AG08395 (cell line): ENCODE measurements at places on chromosomes 5 and 9.

GRCh38 chr5:139137697-139138096 is 60.5 kb downstream of the SIL1 start:
- no peak for DNase-seq

GRCh38 chr9:129703667-129704355 is 38.4 kb downstream of the PRRX2 start:
- DNase-seq: peak; percentile 83

GRCh38 chr5:88806338-88806737 is 76.6 kb downstream of the MEF2C start:
- DNase-seq: no peak

- no peak for DNase-seq
These were observed 90.8 kb downstream of the VAV2 start for GRCh38 chr9:133901184-133901835.

DNA sequence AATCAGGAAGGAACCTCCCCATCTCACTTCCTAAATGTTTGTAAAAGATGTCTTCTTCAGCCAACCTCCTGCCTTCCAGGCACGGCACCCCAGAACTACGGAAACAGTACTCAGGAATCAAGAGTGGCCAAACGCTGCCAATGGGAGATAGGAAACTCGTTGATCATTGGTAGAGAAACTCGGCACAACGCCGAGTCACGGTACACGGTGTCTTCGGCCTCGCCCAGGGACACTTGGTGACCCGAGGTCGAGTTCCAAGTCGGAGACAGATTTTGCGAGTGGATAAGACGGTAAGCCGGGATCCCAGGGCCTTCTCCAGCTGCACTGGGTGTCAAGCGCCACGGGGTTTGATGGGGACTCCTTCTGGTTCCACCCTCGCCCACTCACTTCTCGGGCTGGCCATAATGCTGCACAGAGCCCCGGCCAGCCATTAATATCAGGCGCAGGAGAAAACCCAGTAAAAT is 343 bp downstream of the KIAA0825 start:
- DNase-seq: peak; percentile 58

- no peak for DNase-seq
These were observed 133.7 kb downstream of the NMUR2 start for GRCh38 chr5:152271420-152271819.

DNA sequence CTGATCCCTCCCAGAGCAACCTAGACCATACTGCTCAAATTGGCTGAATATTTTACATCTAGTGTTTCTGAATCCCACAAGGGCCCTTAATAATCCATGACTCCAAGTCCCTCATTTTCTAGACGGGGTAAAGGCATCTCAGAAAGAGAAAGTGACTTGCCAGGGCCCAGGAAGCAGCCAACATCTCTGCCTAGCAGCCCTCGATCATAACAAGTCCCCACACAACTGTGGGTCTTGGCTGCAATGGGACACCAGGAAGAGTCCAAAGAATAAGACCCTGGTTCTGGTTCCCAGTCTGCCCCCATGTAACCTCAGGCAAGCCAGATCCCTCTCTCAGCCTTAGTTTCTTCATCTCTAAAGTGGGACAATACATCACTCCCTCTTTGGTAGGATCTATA is 6.3 kb downstream of the ANXA6 start:
- DNase-seq: no peak

DNA sequence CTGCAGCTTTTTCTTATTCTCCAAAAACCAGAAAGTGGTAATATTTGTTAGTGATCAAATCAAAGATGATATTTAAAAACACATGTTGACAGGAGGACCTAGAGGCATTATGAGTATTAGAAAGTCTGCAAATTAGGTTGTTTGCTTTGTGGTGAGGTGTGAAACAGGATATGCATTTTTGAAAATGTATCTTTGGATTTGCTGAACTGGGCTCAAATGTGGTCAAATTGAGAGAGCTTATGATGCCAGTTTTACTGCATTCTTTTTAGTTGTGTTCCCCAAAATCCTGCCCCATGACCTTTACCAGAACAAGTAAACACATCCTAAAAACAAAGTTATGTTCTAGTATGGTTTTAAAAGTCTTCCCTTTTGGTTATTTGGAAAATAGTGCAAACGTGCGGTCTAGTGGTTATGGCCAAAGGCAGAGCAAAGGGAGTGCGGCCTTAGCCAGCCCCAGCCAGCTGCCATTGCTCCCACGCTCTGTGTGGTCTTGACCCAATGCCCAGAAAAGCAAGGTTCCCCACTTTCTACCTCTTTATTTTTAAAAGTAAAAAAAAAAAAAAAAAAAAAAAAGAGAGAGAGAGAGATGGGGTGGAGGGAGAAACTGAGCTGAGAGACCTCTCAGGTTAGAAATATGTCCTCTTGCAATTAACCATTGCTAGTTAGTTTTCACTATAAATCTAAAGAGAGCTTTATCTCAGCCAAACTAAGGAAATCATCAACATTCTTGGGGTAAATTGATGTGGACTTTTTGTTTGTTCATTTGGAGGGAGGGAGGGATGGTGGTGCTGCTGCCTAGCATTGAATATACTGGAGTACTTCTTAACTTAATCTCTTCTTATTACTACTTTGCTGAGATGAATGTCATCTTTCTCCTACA is 176.6 kb downstream of the ARHGAP26 start:
- no peak for DNase-seq

DNA sequence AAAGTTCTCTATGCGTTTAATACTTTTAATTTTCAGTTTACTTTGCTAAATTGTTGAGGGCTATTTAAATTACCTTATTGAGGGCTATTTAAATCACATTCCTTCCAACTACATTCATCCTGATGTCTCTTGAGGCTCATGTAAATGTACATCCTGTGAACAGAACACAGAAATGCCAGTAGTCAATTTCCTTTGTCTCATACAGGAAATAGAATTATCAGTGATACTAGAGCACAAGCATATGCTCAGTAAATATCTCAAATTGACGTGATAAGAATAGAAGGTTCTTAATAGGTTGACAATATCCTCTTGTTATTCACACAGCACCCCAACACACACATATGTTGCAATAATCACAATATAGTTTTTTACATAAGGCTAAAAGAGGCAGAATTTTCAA is 449.0 kb downstream of the CYLC2 start:
- no peak for DNase-seq

DNA sequence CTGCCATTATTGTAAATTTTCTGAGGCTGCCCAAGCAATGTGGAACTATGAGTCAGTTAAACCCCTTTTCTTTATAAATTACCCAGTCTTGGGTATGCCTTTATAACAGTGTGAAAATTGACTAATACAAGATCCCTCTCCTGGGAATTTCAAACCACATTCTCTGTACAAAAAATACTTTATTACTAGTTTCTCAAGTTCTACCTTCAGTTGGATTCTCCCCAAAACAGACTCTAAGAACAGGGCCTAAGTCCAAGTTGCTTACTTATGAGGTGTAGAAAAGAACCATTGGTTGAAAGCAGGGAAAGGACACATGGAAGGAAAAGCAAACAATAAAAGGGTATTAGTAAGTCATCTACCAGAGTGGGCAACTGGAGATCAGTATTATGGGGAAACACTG is 343.2 kb downstream of the TMEM232 start:
- no peak for DNase-seq

DNA sequence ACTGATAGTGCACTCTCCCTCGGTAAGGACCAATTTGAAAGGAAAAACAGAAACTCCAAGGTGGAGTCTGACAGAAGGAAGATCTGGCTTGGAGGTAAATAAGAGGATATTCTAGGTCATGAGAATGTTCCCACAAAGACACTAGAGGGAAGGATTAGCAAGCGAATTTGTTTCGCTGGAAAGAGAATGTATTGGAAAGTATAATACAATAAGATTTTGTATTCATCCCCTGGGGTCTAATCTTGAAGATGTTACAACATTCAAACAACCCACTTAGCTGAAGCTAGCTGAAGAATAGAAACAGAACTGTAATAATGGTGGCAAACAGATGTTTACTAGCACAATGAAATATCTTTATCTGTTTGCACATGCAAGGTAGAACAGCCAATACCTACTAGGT is 158.7 kb downstream of the GNAQ start:
- DNase-seq: no peak

GRCh38 chr5:13186177-13186576 is 758.3 kb downstream of the DNAH5 start:
- DNase-seq: no peak
